Hematopoietic multipotent progenitor cell treated with erythropoietin and hydrocortisone succinate and interleukin-3 and kit ligand, for 4 days (in vitro differentiated cells): ENCODE measurements at places on chromosomes 5 and 9.

- DNase-seq = no peak
Observed at GRCh38 chr5:493119-493701, 31.0 kb downstream of the SLC9A3 start.

GRCh38 chr5:140877262-140877581, 2.1 kb downstream of the PCDHA12 start:
- DNase-seq = no peak

- no peak for DNase-seq
Observed at GRCh38 chr5:32692036-32692746, 18.9 kb upstream of the NPR3 start.

- DNase-seq = no peak
Observed at GRCh38 chr5:56301069-56301468, 67.9 kb upstream of the ANKRD55 start.

DNA sequence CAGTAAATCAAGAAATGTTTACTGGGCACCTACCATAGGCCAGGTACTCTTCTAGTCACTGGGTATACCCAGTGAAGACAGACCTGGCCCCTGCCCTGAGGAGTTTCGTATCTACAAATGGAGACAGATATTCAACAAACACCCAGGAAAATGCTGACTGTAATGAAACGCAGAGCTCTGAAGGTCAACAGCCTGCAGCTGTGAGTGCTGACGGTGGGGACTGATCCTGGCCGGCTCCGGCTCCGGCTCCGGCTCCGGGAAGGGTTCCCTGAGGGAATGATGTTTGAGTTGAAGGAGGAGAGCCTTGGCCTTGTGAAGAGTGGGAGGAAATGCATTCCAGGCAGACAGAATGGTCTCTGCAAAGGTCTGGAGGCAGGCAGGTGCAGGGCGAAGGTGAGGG, 23.1 kb downstream of the FGFR4 start:
- no peak for DNase-seq

- DNase-seq = no peak
Observed at GRCh38 chr5:112854651-112855050, 6.4 kb upstream of the SRP19 start.

DNA sequence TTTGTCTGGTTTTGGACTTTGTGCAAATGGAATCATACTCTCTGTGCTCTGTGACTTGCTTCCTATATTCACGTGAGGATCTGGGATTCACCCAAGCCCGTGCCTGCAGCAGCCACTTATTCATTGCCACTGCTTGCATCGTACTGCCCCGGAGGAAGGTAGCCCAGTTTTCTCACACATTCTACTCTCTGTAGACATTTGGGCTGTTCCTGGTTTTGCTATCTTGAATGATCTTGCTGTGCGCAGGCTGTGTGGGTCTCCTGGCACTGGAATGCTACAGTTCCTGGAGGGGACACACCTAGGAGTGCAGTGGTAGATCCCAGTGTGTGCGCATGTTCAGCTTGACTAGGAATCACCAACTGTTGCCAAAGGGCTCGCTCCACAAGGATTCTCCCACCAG, 99.2 kb upstream of the BOD1 start:
- no peak for DNase-seq

DNA sequence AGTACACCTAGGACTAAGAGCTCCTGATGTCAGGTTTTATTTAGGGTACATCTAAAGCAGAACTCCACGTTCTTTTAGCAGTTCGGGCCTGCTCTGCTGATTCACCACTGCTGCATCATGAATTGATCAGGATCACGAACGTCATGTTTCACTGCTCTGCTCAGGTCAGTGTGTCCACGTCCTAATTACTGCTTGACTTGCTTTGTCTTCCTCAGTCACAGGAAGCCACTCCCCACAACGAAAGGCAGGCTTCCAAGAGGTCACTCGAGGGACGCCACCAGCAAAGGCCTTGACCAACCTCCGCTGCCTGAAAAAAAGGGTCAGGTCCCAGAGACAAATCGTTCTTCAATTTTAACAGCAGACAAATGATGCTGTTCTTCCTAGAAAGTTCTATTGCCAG, 40.3 kb downstream of the CTNND2 start:
- no peak for DNase-seq

GRCh38 chr5:7745882-7746610, 104.9 kb downstream of the CFAP90 start:
- DNase-seq = peak; percentile 75

GRCh38 chr5:93874080-93874479, 132.7 kb upstream of the POU5F2 start:
- no peak for DNase-seq

DNA sequence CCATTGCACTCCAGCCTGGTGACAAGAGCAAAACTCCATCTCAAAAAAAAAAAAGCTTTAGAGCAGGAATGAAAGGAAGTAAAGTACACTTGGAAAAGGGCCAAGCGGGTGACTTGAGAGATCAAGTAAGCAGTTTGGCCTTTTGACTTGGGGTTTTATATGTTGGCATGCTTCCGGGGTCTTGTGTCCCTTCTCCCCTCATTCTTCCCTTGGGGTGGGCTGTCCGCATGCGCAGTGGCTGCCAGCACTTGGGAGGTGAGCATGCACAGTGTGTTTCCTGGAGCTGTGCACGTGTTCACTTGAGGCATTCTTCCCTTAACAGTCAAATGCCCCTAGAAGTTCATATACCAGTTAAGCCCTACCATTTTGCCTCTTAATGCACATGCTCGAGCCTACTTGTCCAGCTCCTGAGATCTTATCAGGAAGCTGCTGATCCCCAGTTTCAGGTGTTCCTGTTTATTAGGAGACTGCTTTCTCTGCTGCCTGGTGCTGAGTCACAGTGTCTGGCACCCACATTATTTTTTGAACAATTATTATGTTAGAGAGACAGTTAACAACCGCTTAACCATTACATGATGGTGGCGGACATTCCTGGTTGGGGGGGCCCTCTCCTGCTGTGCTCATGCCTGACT, 32.6 kb upstream of the PRRC2B start:
- peak; percentile 80 for DNase-seq

DNA sequence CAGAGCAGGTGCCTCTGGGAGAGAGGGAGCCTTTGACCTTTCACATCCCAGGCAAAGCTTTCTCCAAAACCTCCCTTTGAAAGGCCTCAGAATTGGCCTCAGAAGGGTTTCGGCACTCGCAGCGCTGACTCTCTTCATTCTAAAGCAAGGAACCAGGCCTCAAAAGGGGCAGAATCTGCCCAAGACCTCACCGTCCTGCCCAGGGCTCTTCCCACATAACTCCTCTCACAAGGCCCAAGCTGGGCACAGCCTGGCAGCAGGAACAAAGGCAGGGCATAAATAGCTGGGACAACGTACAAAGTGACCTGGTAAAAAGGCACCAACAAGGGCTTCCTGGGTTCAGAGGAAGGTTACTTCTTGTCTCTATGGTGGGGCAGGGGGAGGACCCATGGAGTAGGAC, 166.3 kb upstream of the FSTL4 start:
- no peak for DNase-seq

DNA sequence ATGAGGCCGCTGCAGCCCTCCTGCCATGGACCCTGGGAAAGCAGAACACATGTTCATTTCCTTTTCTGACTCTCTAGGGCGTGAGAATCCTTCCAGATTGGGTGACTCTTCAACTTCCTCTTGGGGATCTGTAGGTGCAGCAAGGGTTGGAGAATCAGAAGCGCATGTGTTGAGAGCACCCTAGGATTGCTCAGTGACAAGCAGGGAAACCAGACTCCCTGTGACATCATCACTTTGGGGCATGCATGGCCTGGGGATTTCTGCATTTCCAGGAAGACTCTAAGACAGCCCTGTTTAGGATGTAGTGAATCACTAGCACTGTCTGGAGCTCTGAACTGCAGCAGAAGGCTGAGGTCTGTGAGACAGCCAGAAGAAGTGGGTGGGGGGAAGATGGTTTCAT, 15.1 kb upstream of the LCP2 start:
- peak; percentile 66 for DNase-seq

DNA sequence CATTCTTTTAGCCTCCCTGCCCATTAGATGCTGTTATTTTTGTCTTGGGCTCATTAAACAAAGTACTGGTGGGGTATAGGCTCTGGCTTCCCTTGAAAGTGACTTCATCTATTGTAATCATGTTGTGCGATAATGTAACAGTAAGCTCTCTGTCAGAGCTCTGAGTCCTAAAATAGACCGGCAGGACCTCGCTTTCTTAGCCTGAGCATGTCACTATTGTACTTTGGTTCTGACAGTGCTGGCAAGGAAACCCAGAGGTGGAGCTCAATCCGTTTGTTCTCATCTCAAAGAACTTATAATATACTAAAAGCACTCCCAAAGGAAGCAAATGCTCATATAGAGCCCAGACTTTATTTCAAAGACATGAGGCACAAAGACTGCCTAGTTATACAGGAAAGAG, 339.1 kb upstream of the CCNH start:
- no peak for DNase-seq

- DNase-seq = no peak
Observed at GRCh38 chr5:469752-470483, 26.9 kb downstream of the EXOC3 start.

DNA sequence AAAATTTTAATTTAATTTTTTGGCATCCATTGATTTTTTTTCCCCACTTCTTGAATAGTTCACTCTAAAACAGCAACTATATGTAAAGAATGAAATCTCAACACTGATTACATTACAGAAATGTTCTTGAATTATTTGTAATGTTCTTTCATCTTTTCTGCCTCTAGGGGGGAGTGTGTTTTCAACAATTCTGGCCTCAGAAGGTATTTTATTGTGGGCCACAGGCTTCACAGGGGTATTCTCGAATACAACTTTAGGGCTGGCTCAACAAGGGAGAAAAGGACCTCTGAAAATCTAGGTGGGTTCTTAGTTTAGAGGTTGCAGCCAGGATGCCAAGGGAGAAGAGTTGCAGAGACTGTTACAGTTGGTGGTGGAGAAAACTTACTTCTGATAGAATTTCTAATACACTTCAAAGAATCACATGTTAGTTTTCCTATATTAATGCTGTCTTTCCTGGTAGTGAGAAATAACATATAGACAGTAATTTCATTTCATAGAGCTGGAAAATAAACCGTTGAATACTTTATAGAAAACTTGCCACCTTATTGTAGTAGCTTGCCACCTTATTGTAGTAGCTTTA, 3.6 kb upstream of the NPR3 start:
- DNase-seq = peak; percentile 85

- DNase-seq = no peak
Observed at GRCh38 chr5:55577353-55578060, 42.7 kb upstream of the PLPP1 start.

DNA sequence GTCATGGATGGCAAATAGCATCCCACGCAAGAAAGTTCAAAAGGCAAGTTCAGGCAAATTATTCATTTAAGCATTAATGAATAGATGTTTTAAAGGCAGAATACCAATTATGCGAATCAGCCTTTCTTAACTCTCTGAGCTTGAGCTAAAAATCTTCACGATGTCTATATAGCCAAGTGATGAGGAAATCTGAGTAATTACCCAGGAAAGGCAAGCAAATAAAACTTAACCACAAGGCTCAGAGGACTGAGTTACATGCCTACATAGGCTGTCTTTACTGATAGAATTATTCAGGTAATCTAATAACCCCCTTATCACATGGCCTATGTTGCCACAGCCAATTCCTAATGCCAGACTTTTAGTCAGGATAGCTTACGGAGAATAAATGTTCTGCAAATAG, 120.8 kb upstream of the MTAP start:
- DNase-seq = no peak

DNA sequence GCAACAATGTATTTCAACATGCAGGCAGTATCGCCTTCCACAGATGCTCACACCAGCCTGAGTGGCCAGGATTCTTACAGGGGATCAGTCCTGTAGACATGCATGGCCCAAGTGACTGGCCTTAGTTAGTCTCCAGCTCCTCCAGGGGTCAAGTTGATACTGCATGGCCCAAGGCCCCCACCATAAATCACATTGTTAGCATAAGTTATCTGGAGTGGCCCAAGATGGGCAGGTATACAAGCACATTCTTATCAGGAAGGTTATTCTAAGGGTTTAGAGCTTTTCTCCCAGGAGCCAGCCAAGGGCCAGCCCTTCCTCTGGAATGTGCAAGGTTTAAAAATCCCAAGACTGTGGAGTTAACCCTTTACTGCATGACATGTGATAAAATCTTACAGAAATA, 230.9 kb upstream of the NFIL3 start:
- DNase-seq = no peak

GRCh38 chr9:112135706-112136105, 39.4 kb downstream of the SUSD1 start:
- peak; percentile 31 for DNase-seq

DNA sequence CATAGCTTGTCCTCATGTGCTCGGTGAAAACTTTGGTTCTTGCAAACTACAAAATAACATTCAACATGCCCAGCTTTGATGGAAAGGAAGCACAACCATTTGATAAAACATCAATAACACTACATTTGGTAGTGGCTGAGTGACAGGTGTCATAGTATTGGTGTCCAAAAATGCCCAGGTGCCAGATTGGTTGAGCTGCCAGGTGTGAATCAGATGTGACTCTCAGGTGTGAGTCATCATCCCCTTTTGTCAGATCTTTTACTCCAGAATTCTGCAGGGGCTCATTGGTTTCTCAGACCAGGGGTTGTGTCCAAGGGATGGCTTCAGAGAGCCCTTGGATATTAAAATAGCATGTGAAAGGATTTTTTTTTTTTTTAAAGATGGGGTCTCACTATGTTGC, 22.5 kb upstream of the POMT1 start:
- no peak for DNase-seq

- DNase-seq = no peak
Observed at GRCh38 chr5:180141068-180141660, 67.8 kb downstream of the RASGEF1C start.

DNA sequence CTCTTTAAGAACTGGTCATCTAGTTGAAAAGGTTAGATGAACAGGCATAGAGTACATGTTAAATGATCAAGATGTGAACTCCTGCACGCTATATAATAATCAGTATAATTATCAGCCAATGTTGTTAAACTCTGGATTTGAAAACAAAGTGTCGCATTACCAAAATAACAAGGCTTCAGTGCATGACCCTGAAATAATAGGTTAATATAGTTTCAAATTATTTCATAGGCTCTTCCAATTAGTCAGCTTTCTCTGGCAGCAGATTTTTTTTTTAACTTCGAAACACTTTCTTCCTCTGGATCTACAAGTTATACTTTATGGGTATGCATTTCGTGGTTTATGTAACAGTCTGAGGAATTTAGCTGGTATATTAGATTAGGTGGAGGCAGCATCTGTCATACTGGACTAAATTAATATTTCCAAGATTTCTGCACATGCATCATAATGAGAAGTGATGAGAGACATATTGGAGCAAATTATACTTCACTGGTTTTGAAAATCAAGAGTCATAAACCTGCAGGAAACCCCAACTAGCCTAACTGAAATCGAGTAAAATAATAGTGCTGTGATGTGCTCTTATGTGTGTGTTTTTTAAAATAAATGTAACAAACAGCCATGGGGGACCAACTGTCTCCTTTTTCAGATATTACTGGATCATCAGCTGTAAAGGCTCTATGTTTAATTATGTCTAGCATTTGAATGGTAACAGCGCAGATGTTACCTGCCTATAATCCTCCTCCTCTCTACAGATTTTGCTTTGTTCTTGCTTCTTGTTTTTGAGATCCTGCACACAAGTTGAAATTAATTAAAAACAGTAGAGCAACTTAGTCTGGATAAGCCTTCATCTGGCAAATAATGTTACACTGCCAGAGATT, 85.9 kb upstream of the CKMT2 start:
- DNase-seq = no peak

GRCh38 chr9:83509402-83509801, 28.8 kb downstream of the FRMD3 start:
- DNase-seq = no peak

- DNase-seq = peak; percentile 17
Observed at GRCh38 chr5:59301727-59302126, 591.8 kb downstream of the PDE4D start.

GRCh38 chr9:110755179-110755578, 86.6 kb downstream of the MUSK start:
- no peak for DNase-seq
